Activated naive CD8-positive, alpha-beta T cell treated with anti-CD3 and anti-CD28 coated beads, Interleukin-2, amount 50 U/mL, for 24 hours (primary cell): ENCODE measurements at places on chromosomes 5 and 9.

DNA sequence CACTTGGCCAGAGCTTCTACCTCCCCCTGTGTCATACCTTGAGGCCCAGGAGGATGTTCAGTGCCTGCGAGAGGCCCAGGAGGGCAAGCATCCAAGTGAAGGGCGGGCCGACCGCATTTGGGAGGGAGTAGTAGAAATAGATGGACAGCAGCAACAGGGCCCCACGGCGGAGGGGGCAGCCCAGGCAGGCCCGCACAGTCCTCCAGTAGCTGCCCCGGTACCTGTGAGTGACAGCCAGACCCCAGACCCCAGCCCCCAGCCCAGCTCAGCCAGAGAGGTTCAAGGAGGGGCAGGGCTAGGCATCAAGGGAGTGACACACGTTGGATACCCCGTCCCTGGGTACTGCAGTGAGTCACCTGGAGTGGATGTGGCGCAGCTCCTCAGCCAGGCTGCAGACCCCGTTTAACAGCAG lies 1.4 kb downstream of the STING1 start:
- peak overlapping the region; percentile 84 for H3K4me3 ChIP-seq
- peaks cover 34% of the 10 kb centered on the region for H3K4me1 ChIP-seq
- H3K27me3 ChIP-seq: no peaks in the 10 kb centered on the region

DNA sequence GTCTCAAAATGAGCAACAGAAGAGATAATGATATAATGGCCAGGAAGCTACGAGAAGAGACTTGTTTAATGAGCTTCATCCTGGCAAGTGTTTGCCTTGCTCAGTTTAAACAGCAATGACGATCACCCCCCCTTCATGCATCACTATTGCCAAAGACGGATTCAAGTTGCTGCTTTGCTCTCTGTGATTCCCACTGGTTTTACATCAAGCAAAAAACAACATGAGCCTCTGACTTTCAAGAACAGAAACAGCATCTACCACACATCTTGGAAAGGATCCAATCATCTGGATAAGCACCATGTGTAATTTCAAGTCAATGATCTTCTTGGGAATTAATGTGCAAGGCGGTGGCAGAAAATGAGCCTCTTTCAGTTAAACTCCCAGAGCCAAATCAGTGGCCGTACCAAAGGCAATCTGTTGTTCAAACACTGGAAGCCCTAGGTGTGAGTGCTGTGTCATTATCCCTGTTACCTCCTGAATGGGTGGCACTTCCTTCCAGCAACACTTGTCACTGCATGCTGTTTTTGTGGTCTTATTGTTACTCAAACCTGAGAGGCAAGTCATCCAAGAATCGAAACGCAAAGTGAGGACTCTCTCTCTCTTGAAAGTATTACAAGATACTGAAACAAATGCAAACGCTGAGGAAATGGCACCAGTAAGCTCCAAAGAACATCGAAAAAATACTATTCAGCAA lies 72.8 kb downstream of the MED27 start:
- DNase-seq: no peak
- no peaks in the 10 kb centered on the region for H3K27me3 ChIP-seq
- H3K27ac ChIP-seq: peak overlapping the region; percentile 24
- H3K4me3 ChIP-seq: no peak overlapping the region
- H3K36me3 ChIP-seq: peaks cover 9% of the 10 kb centered on the region
- H3K4me1 ChIP-seq: peaks cover 58% of the 10 kb centered on the region

- H3K27ac ChIP-seq: peak overlapping the region; percentile 57
- peak overlapping the region; percentile 15 for H3K4me3 ChIP-seq
- H3K27me3 ChIP-seq: no peaks in the 10 kb centered on the region
- H3K4me1 ChIP-seq: peaks cover 81% of the 10 kb centered on the region
- peak; percentile 22 for DNase-seq
- H3K36me3 ChIP-seq: peaks cover 23% of the 10 kb centered on the region
Measured at GRCh38 chr5:173001229-173001841, 17.8 kb downstream of the ATP6V0E1 start.

GRCh38 chr5:138503487-138504270 lies 38.4 kb downstream of the EGR1 start:
- no peak for DNase-seq
- no peaks in the 10 kb centered on the region for H3K27me3 ChIP-seq
- H3K36me3 ChIP-seq: peaks cover 17% of the 10 kb centered on the region
- peak overlapping the region; percentile 54 for H3K27ac ChIP-seq
- peaks cover 3% of the 10 kb centered on the region for H3K4me1 ChIP-seq

DNA sequence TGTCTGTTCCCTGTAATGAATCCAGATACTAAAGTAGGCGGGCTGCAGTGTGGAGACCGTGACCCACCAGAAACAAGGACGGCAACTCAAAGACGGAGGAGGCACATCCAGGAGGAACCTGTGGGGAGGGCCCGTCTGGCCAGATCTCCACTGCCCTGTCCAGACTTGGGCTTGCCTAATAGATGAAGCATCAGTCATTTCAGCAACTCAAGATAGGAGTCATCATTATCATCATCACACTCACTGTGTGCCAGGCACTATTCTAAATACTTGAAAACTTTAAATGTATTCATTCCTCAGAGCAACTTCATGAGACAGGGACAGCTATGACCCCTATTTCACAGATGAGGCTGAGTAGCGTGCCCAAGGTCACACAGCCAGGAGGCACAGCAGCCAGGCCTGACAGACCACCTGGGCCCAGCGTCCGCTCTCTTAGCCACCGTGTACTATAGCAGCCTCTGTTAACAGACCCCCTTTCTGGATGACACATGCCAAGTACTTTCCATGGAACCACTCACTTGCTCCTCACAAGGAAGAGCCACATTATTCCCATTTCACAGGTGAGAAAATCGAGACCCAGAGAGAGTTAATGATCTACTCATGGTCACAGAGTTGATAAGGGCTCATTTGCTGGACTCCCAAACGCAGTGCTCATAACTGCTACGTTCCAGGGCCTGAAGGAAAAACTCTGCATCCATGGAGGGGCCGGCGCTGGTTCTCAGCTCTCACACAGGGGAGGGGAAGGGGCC lies 4.9 kb upstream of the IL4 start:
- no peaks in the 10 kb centered on the region for H3K27me3 ChIP-seq
- H3K36me3 ChIP-seq: no peaks in the 10 kb centered on the region
- H3K4me1 ChIP-seq: peaks cover 12% of the 10 kb centered on the region
- no peak for DNase-seq
- H3K4me3 ChIP-seq: no peak overlapping the region

DNA sequence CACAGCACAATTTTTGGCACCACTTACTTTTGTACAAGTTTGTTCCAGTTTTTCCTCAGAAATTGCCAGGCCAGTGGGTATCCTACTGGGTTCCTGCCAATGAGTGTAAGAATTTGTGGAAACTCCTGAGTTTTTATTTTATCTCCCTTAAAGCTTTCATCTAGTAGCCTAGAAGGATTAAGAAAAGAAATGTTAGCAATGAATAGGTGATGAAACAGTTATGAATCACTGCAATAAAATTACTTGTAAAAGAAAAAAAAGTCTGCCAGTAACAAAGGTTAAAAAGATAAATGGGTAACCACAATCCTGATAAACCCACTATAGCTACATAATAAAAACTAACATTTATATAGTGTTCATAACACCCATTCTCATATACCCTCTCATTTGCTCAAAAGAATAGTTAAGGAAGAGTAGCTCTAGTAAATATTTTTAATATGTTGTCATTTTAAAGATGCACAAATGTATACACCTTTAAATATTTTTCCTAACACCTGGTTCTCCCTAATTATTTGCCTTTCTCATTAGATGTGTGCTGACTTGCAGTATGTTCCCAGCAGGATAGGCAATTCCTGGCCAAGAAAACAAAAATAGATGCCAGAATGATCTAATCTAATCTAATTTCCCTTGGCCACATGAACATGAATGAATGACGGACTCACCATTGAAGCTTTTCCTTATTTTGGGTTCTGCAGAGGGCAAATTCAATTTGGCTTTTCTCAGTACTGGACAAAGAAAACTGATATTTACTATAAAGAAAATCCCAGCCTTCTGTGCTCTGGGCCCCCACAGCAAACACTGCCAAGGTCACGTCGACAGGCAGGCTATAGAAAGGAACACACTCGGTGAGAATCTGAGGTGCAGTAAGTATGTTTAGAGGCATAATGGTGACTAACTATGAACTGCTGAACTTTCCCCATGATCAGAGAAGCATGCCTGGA lies 26.4 kb downstream of the ERAP1 start:
- H3K27me3 ChIP-seq: no peaks in the 10 kb centered on the region
- DNase-seq: no peak
- H3K4me1 ChIP-seq: peaks cover 5% of the 10 kb centered on the region
- H3K27ac ChIP-seq: peak overlapping the region; percentile 57

DNA sequence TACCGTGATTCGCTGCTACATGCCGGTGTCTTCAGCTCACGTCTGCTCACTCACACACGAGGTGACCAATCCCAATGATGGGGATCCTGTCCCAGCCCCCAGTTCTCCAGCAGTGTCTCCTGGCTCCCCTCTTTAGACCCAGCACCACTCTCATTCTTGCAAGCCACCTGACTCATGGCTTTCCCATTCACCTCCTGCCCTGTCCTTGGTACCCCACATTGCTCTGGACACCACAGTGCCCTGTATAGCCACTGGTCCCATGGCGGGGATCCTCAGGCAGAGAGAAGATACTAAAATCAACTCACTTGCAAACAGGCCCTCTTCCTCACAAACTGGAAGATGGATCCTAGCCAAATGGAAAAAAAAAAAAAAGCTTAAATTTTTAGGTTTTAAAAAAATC lies 81.0 kb downstream of the SLIT3 start:
- H3K4me1 ChIP-seq: no peaks in the 10 kb centered on the region
- DNase-seq: no peak
- no peaks in the 10 kb centered on the region for H3K36me3 ChIP-seq
- no peaks in the 10 kb centered on the region for H3K27me3 ChIP-seq
- H3K27ac ChIP-seq: no peak overlapping the region
- H3K4me3 ChIP-seq: no peak overlapping the region

- peaks cover 24% of the 10 kb centered on the region for H3K27me3 ChIP-seq
- H3K4me3 ChIP-seq: no peak overlapping the region
- no peak for DNase-seq
Measured at GRCh38 chr9:125886365-125886764, 139.2 kb downstream of the PBX3 start.

- no peaks in the 10 kb centered on the region for H3K27me3 ChIP-seq
- peaks cover 5% of the 10 kb centered on the region for H3K36me3 ChIP-seq
- DNase-seq: no peak
- H3K4me1 ChIP-seq: peaks cover 79% of the 10 kb centered on the region
- peak overlapping the region; percentile 56 for H3K27ac ChIP-seq
Measured at GRCh38 chr5:132438917-132439316, 51.7 kb downstream of the IRF1 start.

DNA sequence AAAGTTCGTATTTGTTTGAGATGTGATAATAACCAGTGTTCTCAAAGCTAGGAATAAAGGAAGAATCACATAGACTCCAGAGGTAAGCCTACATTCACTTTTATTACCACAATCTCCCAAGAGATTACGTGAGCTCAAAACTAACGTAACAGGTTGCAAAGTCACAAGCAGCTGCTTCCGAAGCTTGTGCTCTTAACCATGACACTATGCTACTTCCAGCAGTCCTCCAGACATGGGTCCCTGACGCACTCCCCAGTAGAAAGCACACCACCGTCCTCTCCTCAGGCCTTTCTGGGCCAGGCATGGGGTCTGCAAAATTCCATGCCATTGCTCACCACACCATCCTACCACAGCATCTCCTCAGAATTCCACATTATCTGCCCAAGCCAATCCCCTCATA lies 84.6 kb downstream of the PAX5 start:
- no peak for DNase-seq
- peaks cover 25% of the 10 kb centered on the region for H3K27me3 ChIP-seq
- peaks cover 1% of the 10 kb centered on the region for H3K36me3 ChIP-seq
- no peak overlapping the region for H3K27ac ChIP-seq

GRCh38 chr9:489198-490197 lies 274.8 kb downstream of the DOCK8 start:
- no peak overlapping the region for H3K27ac ChIP-seq
- no peak for DNase-seq
- no peak overlapping the region for H3K4me3 ChIP-seq
- no peaks in the 10 kb centered on the region for H3K4me1 ChIP-seq
- H3K36me3 ChIP-seq: no peaks in the 10 kb centered on the region
- no peaks in the 10 kb centered on the region for H3K27me3 ChIP-seq

DNA sequence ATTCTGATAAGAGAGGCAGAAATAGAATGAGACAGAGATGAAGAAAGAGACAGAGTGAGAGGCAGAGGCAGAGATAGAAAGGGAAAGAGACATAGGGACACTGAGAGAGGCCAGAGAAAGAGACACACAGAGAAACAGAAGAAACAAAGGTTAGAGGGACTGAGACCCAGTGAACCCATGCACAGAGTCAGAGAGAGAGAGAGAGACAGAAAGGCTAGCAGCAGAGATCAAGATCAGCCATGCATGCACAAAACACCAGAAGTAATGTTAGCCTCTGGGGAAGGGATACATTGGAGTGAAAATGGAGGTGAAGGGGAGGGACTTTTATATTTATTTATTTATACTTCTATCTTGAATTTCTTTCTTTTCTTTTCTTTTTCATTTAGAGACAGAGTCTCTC lies 14.1 kb upstream of the SPARC start:
- H3K4me1 ChIP-seq: peaks cover 2% of the 10 kb centered on the region
- no peak for DNase-seq
- no peaks in the 10 kb centered on the region for H3K36me3 ChIP-seq
- no peak overlapping the region for H3K27ac ChIP-seq
- H3K27me3 ChIP-seq: no peaks in the 10 kb centered on the region

DNA sequence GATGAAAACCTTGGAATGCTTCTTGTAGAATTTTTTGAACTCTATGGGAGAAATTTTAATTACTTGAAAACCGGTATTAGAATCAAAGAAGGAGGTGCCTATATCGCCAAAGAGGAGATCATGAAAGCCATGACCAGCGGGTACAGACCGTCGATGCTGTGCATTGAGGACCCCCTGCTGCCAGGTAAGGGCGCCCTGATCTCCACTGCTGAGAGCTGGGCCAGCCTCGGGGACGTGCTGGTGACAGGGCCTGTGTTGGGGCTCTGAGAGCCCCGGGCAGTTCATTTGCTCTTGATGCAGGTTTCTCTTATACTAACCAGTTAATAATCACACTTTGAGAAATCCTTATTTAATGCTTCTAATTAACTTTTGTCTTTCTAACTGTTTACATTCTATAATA lies 33.0 kb downstream of the TENT4A start:
- no peak overlapping the region for H3K4me3 ChIP-seq
- no peaks in the 10 kb centered on the region for H3K27me3 ChIP-seq
- no peak for DNase-seq
- peaks cover 4% of the 10 kb centered on the region for H3K4me1 ChIP-seq
- no peak overlapping the region for H3K27ac ChIP-seq

GRCh38 chr5:173704615-173705511 lies 88.4 kb upstream of the BOD1 start:
- peaks cover 2% of the 10 kb centered on the region for H3K4me1 ChIP-seq
- no peak overlapping the region for H3K4me3 ChIP-seq
- no peaks in the 10 kb centered on the region for H3K36me3 ChIP-seq
- no peaks in the 10 kb centered on the region for H3K27me3 ChIP-seq
- no peak overlapping the region for H3K27ac ChIP-seq

DNA sequence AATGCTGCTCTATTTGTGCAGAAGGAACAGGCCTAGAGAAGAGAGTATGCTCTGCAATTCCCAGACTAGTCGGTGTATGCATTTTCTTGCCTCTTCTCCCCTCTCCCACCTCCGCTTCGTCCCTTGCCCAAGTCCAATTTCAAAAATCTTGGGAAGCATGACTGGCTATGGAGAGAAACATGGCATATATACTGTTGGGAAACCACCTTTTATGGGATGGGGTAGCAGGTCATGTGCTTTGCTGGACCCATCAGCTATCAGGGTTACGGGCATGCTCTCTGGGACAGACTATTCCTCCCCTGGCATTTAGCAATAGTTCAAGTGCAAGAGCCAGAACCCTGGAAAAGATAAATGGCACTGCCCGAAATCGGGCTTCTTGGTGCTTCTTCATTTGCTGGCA lies 12.0 kb downstream of the ISL1 start:
- H3K27ac ChIP-seq: no peak overlapping the region
- no peaks in the 10 kb centered on the region for H3K4me1 ChIP-seq
- DNase-seq: no peak
- no peaks in the 10 kb centered on the region for H3K36me3 ChIP-seq
